Ovary (tissue), 10 donors: ENCODE measurements at places on chromosomes 6 and 20. TPM values are rescaled to one million over a fixed set of nuclear protein-coding genes. Genes with fewer than 3 reads are reported as not detected.

- H3K27me3 ChIP-seq, result no peaks in the 10 kb centered on the region
- H3K4me3 ChIP-seq, result no peak overlapping the region
- no peaks in the 10 kb centered on the region for H3K36me3 ChIP-seq
- H3K4me1 ChIP-seq, result peaks cover 10% of the 10 kb centered on the region
- no peak for DNase-seq
These were observed 59.7 kb downstream of the GPX5 start for GRCh38 chr6:28585335-28585734.

GRCh38 chr20:1225783-1226654 is at the start of gene RAD21L1:
TSS of gene RAD21L1 (plus strand) at chr20:1226044. CDS start at chr20:1228454, 2,410 bp downstream.
- DNase-seq, result peak; percentile 68
- peaks cover 8% of the 10 kb centered on the region for H3K4me1 ChIP-seq
- peak within 1 kb of the TSS; percentile 44 for H3K4me3 ChIP-seq
- no peaks in the 10 kb centered on the region for H3K36me3 ChIP-seq
- no peaks in the 10 kb centered on the region for H3K27me3 ChIP-seq
- no peak within 1 kb of the TSS for H3K27ac ChIP-seq

Gene MYL9
- 716 TPM for total RNA-seq

Gene USP49
- total RNA-seq, result 2.4 TPM

DNA sequence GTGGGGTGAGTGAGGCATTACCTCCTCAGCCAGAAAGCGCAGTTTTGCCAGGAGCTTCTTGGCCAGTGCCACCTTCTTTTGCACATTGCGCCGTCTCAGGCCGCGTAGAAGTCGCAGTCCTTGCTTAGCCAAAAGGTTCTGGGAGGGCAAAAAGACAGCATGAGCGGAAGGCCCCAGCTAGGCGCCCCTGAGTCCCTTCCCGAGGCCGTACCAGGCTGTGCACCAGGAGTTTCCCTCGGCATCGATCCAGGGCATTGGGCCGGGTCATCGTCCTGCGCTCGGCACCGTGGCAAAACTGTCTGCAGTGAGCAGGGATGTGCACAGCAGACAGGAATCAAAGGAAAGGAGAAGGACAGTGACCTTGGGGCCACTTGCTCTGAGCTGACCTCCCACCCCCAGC is 20.2 kb upstream of the SPAG4 start:
- no peak overlapping the region for H3K4me3 ChIP-seq
- H3K27ac ChIP-seq, result no peak overlapping the region
- H3K36me3 ChIP-seq, result no peaks in the 10 kb centered on the region
- no peaks in the 10 kb centered on the region for H3K27me3 ChIP-seq

- peak; percentile 46 for DNase-seq
- peak overlapping the region; percentile 34 for H3K27ac ChIP-seq
- no peaks in the 10 kb centered on the region for H3K36me3 ChIP-seq
- H3K4me3 ChIP-seq, result peak overlapping the region; percentile 44
- H3K27me3 ChIP-seq, result no peaks in the 10 kb centered on the region
- H3K4me1 ChIP-seq, result peaks cover 8% of the 10 kb centered on the region
These were observed 988 bp downstream of the TXNDC5 start for GRCh38 chr6:7909323-7910276.

DNA sequence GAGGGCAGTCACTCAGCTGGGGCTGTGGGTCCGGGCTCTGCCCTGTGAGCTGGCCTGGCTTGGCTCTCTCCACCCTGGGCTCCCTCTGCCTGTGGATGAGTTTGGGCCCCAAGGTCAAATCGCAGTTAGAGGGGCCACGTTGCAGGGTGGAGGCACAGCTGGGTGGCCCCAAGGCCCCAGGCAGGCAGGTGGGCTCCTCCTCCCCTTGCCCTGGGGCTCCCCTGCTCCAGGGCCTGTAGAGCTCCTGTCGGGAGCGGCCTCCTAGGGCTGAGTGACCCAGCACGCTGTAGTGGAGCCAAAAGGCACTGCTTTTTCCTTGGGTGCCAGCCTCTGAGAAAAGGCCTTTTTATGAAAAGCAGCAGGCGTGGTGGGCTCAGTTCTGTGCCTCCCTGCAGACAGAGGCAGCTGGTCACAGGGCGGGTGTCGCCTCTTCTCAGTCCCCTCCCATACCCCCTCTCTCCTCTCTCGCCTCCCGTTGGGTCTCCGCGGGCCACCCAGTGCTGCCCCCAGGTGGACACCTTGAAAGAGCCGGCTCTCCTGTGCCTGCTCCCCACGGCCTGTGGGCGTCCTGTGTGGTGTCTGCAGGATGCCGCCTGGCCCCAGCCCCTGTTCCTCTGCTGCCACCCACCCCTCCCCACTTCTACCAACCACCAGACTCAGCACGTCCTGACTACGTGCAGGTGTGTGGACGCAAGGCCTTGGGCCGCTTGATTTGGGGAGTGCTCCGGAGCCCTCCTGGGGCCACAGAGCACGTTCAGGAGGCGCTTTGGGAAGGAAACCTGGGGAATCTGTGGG is 13.2 kb downstream of the SS18L1 start:
- no peak overlapping the region for H3K27ac ChIP-seq
- peaks cover 6% of the 10 kb centered on the region for H3K4me1 ChIP-seq
- peak; percentile 67 for DNase-seq
- no peaks in the 10 kb centered on the region for H3K36me3 ChIP-seq
- H3K27me3 ChIP-seq, result no peaks in the 10 kb centered on the region
- no peak overlapping the region for H3K4me3 ChIP-seq

Gene PRRT1
- total RNA-seq, result 17.6 TPM

Gene FILIP1
- 3.9 TPM for total RNA-seq

- no peaks in the 10 kb centered on the region for H3K4me1 ChIP-seq
- H3K36me3 ChIP-seq, result no peaks in the 10 kb centered on the region
- H3K27me3 ChIP-seq, result no peaks in the 10 kb centered on the region
These were observed 86.1 kb downstream of the FOXC1 start for GRCh38 chr6:1695546-1696462.

Gene LBP
- 0.15 TPM for total RNA-seq

GRCh38 chr6:15596186-15596896 is 66.5 kb downstream of the DTNBP1 start:
- H3K36me3 ChIP-seq, result no peaks in the 10 kb centered on the region
- peaks cover 2% of the 10 kb centered on the region for H3K4me1 ChIP-seq
- no peak overlapping the region for H3K27ac ChIP-seq
- H3K27me3 ChIP-seq, result no peaks in the 10 kb centered on the region
- no peak overlapping the region for H3K4me3 ChIP-seq
- DNase-seq, result no peak

Gene FOXQ1
- 0.18 TPM for total RNA-seq

DNA sequence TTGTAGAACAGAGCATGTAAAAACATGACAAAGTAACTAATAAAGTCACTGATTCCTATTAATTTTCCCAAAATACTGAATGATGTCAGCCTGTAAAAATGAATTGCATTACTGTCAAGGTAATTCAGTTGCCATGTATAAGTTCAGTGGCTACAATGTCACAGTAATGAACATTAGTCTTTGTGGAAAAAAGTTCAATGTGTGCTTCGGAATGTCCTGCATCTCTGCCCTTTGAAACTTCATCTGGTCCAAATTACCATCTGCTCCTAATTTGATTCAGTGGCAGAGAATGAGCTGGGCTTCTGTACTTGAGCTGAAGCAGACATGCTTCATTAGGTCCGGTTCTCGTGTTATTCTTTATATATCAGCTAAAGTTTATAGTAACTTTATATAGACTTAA is 567.4 kb downstream of the COL12A1 start:
- H3K36me3 ChIP-seq, result no peaks in the 10 kb centered on the region
- no peak overlapping the region for H3K27ac ChIP-seq
- no peaks in the 10 kb centered on the region for H3K27me3 ChIP-seq
- H3K4me1 ChIP-seq, result no peaks in the 10 kb centered on the region

Gene CCDC167
- 21.9 TPM for total RNA-seq

Gene SCUBE3
- total RNA-seq, result 0.25 TPM

- no peak overlapping the region for H3K27ac ChIP-seq
- no peaks in the 10 kb centered on the region for H3K27me3 ChIP-seq
- H3K4me1 ChIP-seq, result no peaks in the 10 kb centered on the region
- no peak overlapping the region for H3K4me3 ChIP-seq
- no peaks in the 10 kb centered on the region for H3K36me3 ChIP-seq
These were observed 91.7 kb upstream of the IYD start for GRCh38 chr6:150276937-150277742.

GRCh38 chr6:692356-692851 is 535 bp downstream of the EXOC2 start:
- peak; percentile 27 for DNase-seq
- H3K4me3 ChIP-seq, result peak overlapping the region; percentile 73
- H3K27ac ChIP-seq, result no peak overlapping the region
- no peaks in the 10 kb centered on the region for H3K36me3 ChIP-seq
- H3K4me1 ChIP-seq, result peaks cover 5% of the 10 kb centered on the region

DNA sequence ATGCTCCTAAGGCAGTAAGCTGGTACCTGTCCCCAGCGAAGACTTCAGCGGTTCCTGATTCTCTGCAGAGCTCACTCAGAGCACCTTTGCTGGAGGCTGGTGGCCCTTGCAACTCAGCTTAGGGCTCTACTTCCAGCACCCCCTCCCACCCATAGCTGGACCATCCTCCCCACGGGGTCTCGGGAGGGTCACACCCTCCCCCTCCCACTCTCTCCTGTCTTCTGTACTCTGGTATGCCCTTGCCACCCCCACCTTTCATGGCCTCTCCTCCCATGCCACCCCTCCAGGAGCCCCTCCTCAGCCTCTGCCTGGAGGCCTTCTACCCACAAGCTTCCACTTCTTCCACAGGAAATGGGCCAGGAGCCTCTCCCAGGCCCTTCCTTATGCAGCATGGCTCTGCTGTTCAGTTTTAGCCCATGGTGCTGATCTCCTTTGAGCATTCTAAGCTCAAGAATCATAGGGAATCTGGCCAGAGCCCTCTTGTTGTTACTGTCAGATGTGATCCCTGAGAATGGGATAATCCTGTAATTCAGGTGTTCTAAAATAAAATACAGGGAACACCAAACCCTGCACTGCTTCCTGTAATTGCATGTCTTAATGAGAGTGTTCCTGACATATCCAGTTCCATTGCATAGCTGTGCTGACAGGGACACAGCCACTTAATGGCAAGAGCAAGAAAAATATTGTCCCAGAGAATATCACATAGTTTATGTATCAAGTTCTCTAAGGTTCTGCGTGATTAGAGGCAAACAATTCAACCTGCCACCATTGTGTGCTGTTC is 142.1 kb downstream of the SYNDIG1 start:
- no peaks in the 10 kb centered on the region for H3K4me1 ChIP-seq
- H3K4me3 ChIP-seq, result no peak overlapping the region
- no peaks in the 10 kb centered on the region for H3K27me3 ChIP-seq
- H3K36me3 ChIP-seq, result no peaks in the 10 kb centered on the region
- no peak overlapping the region for H3K27ac ChIP-seq

DNA sequence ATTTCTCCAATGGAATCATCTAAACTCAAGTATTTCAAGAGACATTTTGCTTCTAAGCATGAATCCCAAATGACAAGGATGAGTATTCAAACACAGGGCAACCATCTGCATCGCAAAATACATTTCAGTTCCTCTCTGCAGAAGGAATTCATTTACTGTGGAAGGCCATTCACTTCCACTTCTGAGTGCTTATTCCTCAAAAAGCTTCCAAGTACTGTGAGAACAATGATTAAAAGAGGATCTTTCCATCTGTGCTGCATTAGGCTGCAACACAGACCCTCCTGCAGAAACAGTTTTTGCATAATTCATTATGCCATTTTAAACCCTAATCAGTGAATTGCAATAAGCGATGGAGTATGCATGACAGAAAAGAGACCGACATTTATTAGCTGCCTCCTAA is 52.5 kb downstream of the ARHGAP18 start:
- H3K27ac ChIP-seq, result no peak overlapping the region
- H3K4me3 ChIP-seq, result no peak overlapping the region
- no peak for DNase-seq
- no peaks in the 10 kb centered on the region for H3K27me3 ChIP-seq

Gene EGFL8
- total RNA-seq, result 47.3 TPM

GRCh38 chr6:156508923-156509322 is 268.3 kb upstream of the ARID1B start:
- H3K4me3 ChIP-seq, result no peak overlapping the region
- no peak for DNase-seq
- no peaks in the 10 kb centered on the region for H3K4me1 ChIP-seq
- H3K27ac ChIP-seq, result no peak overlapping the region

- no peaks in the 10 kb centered on the region for H3K36me3 ChIP-seq
- H3K27ac ChIP-seq, result no peak overlapping the region
- DNase-seq, result peak; percentile 27
- H3K27me3 ChIP-seq, result no peaks in the 10 kb centered on the region
- H3K4me1 ChIP-seq, result peaks cover 14% of the 10 kb centered on the region
These were observed 10.9 kb downstream of the NINL start for GRCh38 chr20:25574411-25574810.

GRCh38 chr6:121847806-121848522 is 412.5 kb downstream of the GJA1 start:
- no peaks in the 10 kb centered on the region for H3K36me3 ChIP-seq
- no peaks in the 10 kb centered on the region for H3K4me1 ChIP-seq
- H3K27me3 ChIP-seq, result no peaks in the 10 kb centered on the region
- H3K27ac ChIP-seq, result no peak overlapping the region
- no peak overlapping the region for H3K4me3 ChIP-seq

Gene AK9
- total RNA-seq, result 9.5 TPM

Gene SLC22A1
- 1.3 TPM for total RNA-seq

- DNase-seq, result no peak
- H3K27ac ChIP-seq, result peak overlapping the region; percentile 9
- no peaks in the 10 kb centered on the region for H3K4me1 ChIP-seq
- peak overlapping the region; percentile 97 for H3K4me3 ChIP-seq
- H3K36me3 ChIP-seq, result no peaks in the 10 kb centered on the region
- no peaks in the 10 kb centered on the region for H3K27me3 ChIP-seq
These were observed 644 bp downstream of the KIZ start for GRCh38 chr20:21126581-21126870.

DNA sequence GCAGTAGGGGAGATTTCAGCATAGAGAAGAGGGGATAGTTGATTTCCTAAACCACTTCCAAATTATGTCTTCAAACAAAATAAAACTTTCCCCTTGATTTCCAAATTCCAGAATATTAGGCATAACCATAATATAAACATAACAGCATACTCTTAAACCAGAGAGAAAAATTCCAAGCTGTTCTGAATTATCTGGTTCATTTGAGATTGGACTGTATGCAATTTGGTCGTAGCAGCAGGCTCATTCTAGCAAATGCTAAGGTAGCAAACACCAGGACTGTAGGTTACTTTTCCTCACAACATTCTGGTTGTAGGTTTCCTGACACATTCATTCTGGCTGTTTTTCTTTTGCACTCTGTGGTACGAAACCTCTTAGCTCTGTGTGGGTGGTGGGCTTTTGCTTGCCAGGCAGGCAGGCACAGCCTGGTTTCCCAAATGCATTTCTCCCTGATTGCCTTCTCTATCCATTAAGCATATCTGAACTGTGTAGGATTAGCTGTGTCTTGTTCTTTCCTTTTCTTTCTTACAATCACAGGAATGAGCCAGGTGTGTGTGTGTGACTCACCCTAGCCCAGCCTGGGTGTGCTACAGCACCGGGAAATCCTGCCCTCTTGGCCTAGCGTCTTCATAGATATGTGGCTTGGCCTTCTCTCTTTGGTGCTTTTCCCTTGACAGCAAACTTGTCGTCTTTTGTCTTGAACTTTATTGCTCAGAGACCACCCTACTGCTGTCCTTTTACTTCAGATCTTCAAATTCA is 77.1 kb downstream of the JARID2 start:
- no peak overlapping the region for H3K4me3 ChIP-seq
- no peak overlapping the region for H3K27ac ChIP-seq
- no peak for DNase-seq
- no peaks in the 10 kb centered on the region for H3K36me3 ChIP-seq

Gene LIN28B
- total RNA-seq, result not detected

DNA sequence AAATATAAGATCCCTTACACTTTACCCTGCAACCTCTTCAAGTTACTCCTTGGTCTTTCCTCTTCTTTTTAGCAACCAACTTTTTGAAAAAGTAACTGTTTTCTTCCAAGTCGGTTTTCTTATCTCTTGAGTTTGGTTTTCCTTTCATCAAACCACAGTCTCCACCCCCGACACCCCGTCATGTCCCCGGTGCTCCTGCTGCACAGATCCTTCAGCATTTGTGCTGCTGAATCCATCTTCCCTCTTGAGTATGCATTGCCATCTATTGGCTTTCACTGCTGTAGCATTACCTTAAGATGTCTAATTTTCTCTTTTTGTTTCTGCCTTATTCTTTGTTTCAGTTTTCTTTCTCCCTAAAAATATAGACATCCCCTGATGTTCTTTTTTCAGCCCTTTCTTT is 11.9 kb upstream of the TNFRSF21 start:
- H3K36me3 ChIP-seq, result no peaks in the 10 kb centered on the region
- H3K4me1 ChIP-seq, result no peaks in the 10 kb centered on the region
- no peaks in the 10 kb centered on the region for H3K27me3 ChIP-seq
